ENCODE measurements at places on chromosomes 12 and 14.

- DNase-seq, result no peak
Measured at GRCh38 chr12:124684496-124684895, 117.1 kb upstream of the NCOR2 start.

DNA sequence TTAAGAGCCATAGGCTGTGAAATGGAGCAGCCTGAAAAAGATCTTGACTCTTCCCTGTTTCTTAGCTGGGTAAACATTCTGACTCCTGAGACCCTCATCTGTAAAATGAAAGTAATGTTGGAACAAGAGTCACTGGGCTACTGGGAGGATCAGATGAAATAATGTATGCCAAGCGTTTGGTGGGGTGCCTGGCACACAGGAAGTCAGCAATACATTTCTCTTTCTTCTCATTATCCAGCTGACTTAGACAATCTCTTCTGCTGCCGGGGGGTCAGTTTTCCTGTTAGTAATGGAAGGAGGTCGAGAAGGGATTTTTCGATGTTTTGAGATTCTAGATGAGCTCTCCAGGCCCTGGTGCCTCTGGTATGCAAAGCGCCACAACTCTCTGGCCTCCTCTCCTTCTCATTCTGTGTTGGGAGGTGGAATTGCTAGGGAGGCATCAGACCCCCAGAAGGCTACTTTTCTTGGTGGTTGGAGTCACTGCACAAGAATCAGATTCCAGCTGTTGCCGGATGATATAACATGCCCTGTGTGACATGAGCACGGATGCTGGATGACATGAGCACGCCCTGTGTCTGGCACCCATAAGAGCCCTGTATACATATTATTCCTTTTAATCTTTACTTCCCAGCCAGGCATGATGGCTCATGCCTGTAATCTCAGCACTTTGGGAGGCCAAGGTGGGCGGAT is 4.3 kb downstream of the OASL start:
- DNase-seq, result no peak

DNA sequence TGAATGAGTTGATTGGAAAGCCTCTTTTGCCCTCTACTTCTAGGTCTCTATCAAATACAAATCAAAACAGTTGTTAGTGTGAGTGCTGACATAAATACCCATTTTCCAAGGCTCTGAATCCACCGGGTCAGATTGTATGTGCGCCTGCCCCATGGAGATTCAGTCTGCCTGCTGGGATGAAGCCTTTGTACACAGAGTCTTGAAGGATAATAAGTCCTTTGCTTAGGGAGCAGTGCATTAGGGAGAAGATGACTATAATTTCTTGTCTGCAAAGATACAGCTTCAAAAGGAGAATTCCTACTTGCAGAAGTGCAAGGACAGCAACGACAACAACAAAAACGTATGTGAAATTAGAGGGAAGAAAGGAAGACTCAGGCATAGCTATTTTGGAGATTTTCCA is 90.3 kb upstream of the VRK1 start:
- no peak for DNase-seq

DNA sequence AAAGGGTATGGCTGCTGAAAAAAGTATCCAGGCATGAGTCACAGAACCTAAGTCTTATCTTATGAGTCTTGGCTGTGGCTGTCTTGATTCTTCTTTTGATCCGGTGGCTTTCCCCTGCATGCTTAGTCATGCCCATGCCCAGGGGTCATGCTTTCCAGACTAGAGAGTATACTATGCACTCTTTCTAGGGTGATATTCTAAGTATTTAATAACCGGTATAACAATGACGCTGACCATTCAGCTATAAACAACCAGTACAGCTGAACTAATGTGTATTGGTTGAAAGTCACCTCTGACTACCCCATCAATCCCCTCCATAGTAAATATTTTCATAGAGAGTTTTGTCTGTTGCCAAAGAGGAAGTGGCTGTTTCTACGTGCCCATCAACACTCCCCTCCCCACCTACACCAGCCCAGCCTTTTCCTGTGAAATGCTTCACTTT is 34.7 kb upstream of the NRXN3 start:
- DNase-seq, result no peak

- no peak for DNase-seq
Measured at GRCh38 chr12:120413901-120414695, 23.8 kb upstream of the COX6A1 start.

GRCh38 chr14:59197695-59198262 is 9.3 kb downstream of the DAAM1 start:
- no peak for DNase-seq

DNA sequence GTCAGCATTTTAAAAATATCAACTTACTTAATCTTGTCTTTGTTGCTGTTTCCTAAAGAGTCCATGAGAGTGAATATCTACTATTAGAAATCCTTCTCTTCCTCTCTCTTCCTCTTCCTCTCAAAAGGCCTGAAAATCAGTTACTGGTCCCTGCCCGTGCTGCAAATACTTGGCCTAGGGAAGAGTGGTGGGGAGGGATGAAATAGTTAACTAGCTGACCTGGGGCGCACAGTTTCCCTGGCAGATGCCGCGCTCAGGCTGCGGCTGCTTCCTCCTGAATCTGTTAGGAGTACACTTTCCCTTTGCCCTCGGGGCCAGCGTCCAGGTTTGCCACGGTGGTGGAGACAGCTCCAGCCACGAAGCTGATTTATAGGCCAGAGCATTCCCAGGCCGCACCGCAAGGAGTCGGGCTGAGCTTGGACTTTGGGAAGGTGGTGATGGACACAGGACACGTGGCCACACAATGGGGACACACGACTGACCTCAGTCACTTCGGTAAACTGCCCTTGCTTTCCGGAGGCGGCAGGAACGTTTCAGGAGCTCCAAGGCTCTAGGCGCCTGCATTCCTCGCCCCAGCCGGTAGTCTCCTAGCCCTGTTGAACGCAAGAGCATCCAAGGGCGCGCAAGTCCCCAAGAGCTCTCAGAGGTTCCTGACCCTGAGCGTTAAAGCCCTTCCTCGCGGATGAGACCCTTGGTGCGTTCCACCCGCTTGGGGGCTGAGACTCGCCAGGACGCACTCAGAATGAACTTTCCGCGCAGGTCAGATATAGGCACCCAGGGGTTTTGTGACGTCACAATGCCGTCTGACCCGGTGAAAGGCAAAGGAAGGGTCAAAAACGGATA is 7.1 kb upstream of the ASCL1 start:
- no peak for DNase-seq

DNA sequence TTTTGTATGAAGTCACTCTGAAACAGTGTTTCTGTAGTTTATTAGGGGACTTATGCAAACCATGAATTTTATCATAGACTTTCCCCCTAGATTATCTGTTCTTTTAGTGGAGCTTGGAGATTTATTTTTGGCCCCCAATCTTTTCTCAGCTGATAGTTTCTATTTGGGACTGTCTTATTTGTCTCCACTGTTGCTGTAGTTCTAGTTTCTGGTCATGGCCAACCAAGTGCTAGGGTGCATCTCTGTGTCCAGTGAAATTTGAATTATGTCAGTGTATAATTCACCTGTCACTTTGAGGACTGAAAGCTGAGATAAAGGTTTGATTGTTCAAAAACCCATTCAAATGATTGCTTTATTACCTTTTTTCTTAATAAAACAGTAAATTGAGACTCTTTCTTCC is 61.3 kb downstream of the KTN1 start:
- no peak for DNase-seq

DNA sequence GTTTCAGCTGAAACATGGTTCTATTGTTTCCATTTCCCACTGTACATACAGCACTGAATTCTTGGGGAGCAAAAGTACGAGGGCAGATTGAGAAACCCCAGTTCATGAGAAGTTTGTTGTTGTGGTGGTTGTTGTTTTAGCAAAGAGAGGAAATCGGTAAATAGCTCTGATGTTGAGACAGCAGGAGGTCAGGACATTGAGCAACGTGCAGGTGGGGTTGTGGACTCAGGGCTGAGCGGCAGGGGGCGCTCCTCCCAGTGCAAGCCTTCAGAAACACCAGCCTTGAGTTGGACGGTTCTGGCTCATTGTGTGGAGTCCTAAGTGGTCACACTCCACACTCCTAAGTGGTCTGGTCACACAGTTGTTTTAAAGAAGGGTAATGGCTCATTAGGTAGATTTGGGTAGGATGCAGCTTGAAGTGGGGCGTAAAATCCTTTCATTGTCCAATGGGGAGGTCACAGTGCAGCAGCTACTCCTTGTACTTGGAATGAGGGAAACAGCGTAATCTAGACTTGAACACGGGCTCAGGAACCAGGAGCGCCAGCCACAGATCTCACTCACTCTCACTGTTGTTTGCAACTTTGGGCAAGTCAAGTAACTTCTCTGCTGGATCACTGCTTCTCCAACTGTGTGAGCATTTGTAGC is 14.5 kb upstream of the PWP1 start:
- DNase-seq, result no peak

GRCh38 chr14:75980856-75981255 is 939 bp downstream of the TGFB3 start:
- no peak for DNase-seq

GRCh38 chr12:6643569-6644256 is 3.5 kb downstream of the ACRBP start:
- peak; percentile 41 for DNase-seq

GRCh38 chr14:93136009-93136408 is 20.3 kb upstream of the ITPK1 start:
- no peak for DNase-seq

GRCh38 chr12:67263471-67263870 is 5.7 kb upstream of the CAND1 start:
- DNase-seq, result no peak

All from SIG-M5 (cell line).